Activated naive CD8-positive, alpha-beta T cell treated with anti-CD3 and anti-CD28 coated beads for 36 hours (primary cell): ENCODE measurements at places on chromosomes 2 and 18. TPM values are rescaled to one million over a fixed set of nuclear protein-coding genes. Genes with fewer than 3 reads are reported as not detected.

The TNS1 gene
- 1.4 TPM for total RNA-seq

The SERPINB10 gene
- total RNA-seq, result not detected

The HAAO gene
- 0.33 TPM for total RNA-seq

The PDCD1 gene
- 24.3 TPM for total RNA-seq

The GKN1 gene
- not detected for total RNA-seq

The SLC23A3 gene
- 0.92 TPM for total RNA-seq

The USP34 gene
- total RNA-seq, result 59.4 TPM

The CNGA3 gene
- not detected for total RNA-seq

The FAM124B gene
- 0.52 TPM for total RNA-seq

The AP1S3 gene
- total RNA-seq, result 10.5 TPM

DNA sequence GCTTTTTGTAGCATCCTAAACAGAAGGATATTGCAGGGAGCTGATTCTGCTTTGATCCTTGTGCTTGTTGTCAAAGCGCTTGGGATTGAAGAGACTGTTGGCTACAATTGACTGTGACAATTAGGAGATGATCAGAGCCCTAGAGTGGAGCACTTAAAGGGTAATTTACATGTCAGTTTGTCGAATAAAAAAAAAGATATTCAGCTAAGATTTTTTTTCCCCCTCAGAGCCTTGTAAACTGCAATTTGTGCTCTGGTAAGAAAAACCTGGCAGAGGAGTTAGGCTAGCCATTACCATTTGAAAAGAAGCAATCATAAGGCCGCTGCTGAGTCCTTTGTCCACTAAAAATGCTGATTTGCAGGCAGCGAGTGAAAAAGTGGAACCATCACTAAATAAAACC is 47.8 kb upstream of the ZEB2 start:
- peaks cover 8% of the 10 kb centered on the region for H3K4me1 ChIP-seq
- H3K27ac ChIP-seq, result no peak overlapping the region
- no peak for DNase-seq
- H3K36me3 ChIP-seq, result no peaks in the 10 kb centered on the region
- H3K27me3 ChIP-seq, result peaks cover 3% of the 10 kb centered on the region

DNA sequence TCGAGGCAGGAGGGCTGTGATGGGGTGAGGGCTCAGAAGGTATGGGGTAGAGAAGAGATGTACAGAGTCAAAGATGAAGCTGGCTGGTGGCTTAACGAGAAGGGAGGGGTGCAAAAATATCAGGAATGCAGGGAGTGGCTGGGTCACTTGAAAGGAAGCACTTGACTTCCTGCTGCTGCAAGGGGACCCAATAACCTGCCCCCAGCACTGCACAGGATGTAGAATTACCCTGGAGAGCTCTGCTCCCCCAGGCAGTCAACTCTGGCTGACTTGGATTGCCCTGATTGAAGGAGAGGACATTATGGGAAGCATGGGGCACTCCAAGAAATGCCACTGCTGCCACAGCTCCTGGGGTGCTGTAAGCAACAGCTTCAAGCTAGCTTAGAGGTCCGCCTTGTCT is 41.8 kb downstream of the CFAP221 start:
- H3K4me3 ChIP-seq, result no peak overlapping the region
- H3K27ac ChIP-seq, result no peak overlapping the region
- peaks cover 3% of the 10 kb centered on the region for H3K27me3 ChIP-seq
- H3K36me3 ChIP-seq, result no peaks in the 10 kb centered on the region
- no peak for DNase-seq
- no peaks in the 10 kb centered on the region for H3K4me1 ChIP-seq

GRCh38 chr2:80380736-80381135 is 76.2 kb upstream of the LRRTM1 start:
- DNase-seq, result no peak
- H3K4me3 ChIP-seq, result no peak overlapping the region
- no peaks in the 10 kb centered on the region for H3K36me3 ChIP-seq
- no peaks in the 10 kb centered on the region for H3K4me1 ChIP-seq
- H3K27me3 ChIP-seq, result no peaks in the 10 kb centered on the region

- H3K4me3 ChIP-seq, result no peak overlapping the region
- peak; percentile 36 for DNase-seq
- peaks cover 6% of the 10 kb centered on the region for H3K36me3 ChIP-seq
- peaks cover 21% of the 10 kb centered on the region for H3K27me3 ChIP-seq
Measured at GRCh38 chr2:207772081-207772843, 2.6 kb upstream of the FZD5 start.

DNA sequence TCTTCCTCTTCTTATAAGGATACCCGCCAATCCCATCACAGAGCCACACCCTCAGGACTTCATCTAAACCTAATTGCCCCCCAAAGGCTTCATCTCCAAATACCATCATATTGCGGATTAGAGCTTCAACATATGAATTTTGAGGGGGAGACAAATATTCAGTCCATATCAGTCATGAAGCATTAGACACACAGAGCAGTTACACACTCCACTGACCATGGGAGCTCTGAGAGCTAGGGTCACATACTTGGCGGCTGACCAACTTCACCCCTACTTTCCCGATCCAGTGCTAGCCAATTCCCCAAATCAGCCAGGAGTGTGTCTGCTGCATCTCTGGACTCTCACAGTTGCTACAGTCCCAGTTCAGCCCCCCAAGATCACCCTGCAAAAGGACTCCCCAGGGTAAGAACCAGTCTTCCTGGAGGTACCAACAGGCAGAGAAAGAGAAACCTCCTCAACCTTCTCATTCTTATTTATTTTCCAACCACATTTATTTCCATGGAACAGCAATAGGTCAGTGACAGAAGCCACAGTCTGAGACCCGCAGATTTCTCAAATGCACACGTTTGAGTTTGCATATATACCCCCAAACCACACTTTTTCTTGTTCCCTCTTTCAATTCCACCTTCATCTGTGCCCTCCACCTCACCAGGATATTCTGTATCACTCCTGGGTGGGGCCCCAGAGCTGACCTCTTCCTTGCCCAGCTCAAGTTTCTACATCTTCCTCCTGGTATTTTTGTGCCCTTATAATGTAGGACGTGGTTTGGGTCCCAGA is 33.3 kb downstream of the SPP2 start:
- no peaks in the 10 kb centered on the region for H3K27me3 ChIP-seq
- H3K4me3 ChIP-seq, result no peak overlapping the region
- H3K27ac ChIP-seq, result no peak overlapping the region
- H3K36me3 ChIP-seq, result peaks cover 4% of the 10 kb centered on the region
- no peak for DNase-seq

GRCh38 chr2:96809951-96810782 is 5.9 kb upstream of the CNNM3 start:
- H3K4me1 ChIP-seq, result peaks cover 11% of the 10 kb centered on the region
- peaks cover 1% of the 10 kb centered on the region for H3K36me3 ChIP-seq
- H3K27ac ChIP-seq, result no peak overlapping the region
- H3K27me3 ChIP-seq, result no peaks in the 10 kb centered on the region
- no peak overlapping the region for H3K4me3 ChIP-seq

DNA sequence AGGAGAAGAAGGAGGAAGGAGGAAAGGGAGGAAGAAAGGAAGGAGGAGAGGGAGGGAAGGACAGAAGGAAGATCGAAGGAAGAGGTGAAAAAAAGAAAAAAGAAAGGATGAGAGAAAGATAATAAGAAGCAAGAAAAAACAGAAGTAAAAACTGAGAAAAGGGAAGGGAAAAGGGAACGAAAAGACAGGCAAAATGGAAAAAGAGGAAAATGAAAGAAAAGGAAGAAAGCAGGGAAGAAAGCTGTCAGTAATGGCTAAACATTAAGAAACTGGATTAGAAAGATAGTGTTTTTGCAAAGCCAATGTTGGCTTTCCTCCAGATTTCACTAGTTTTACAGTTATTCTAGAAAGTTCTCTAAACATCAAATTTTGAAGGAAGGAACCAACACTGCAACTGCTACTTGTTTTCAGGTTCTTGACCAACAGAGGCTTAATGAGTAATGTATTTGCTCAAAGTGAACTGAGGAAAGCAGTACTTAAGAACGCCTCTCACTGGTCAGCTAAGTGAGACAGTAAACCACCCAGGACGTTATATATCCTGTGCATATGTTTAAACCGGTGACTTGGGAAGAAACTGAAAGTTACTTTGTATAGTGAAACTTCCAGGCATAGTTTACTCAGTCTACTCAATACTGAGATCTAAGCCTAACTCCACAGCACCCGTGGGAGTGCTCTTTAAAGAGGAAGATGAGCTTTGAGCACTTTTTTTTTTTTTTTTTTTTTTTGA is 286.2 kb upstream of the TRIB2 start:
- no peak for DNase-seq
- H3K4me1 ChIP-seq, result peaks cover 10% of the 10 kb centered on the region
- no peak overlapping the region for H3K4me3 ChIP-seq
- no peak overlapping the region for H3K27ac ChIP-seq

GRCh38 chr2:27796791-27797765 is 25.6 kb downstream of the MRPL33 start:
- H3K4me3 ChIP-seq, result no peak overlapping the region
- H3K36me3 ChIP-seq, result peaks cover 1% of the 10 kb centered on the region

GRCh38 chr2:105406221-105406620 is 7.4 kb upstream of the FHL2 start:
- no peak overlapping the region for H3K27ac ChIP-seq
- no peak for DNase-seq
- no peaks in the 10 kb centered on the region for H3K36me3 ChIP-seq
- H3K4me3 ChIP-seq, result no peak overlapping the region
- no peaks in the 10 kb centered on the region for H3K4me1 ChIP-seq

- no peak overlapping the region for H3K27ac ChIP-seq
- H3K27me3 ChIP-seq, result peaks cover 2% of the 10 kb centered on the region
- no peaks in the 10 kb centered on the region for H3K36me3 ChIP-seq
- H3K4me3 ChIP-seq, result no peak overlapping the region
- H3K4me1 ChIP-seq, result peaks cover 7% of the 10 kb centered on the region
Measured at GRCh38 chr18:45014047-45014501, 333.4 kb downstream of the SETBP1 start.

- peaks cover 4% of the 10 kb centered on the region for H3K36me3 ChIP-seq
- H3K27me3 ChIP-seq, result no peaks in the 10 kb centered on the region
- DNase-seq, result no peak
- H3K4me3 ChIP-seq, result no peak overlapping the region
- no peak overlapping the region for H3K27ac ChIP-seq
- H3K4me1 ChIP-seq, result peaks cover 16% of the 10 kb centered on the region
Measured at GRCh38 chr18:58558471-58558870, 70.4 kb downstream of the ALPK2 start.

- H3K4me1 ChIP-seq, result no peaks in the 10 kb centered on the region
- no peak for DNase-seq
- no peak overlapping the region for H3K4me3 ChIP-seq
Measured at GRCh38 chr2:20398956-20399567, 47.8 kb upstream of the RHOB start.

- H3K36me3 ChIP-seq, result no peaks in the 10 kb centered on the region
- H3K27ac ChIP-seq, result no peak overlapping the region
- no peaks in the 10 kb centered on the region for H3K4me1 ChIP-seq
- H3K4me3 ChIP-seq, result no peak overlapping the region
Measured at GRCh38 chr2:6676776-6677175, 188.9 kb downstream of the CMPK2 start.

GRCh38 chr2:135783439-135783838 is 41.8 kb downstream of the UBXN4 start:
- H3K4me3 ChIP-seq, result no peak overlapping the region
- DNase-seq, result no peak
- H3K27me3 ChIP-seq, result no peaks in the 10 kb centered on the region
- H3K4me1 ChIP-seq, result peaks cover 4% of the 10 kb centered on the region
- H3K27ac ChIP-seq, result no peak overlapping the region
- H3K36me3 ChIP-seq, result peaks cover 47% of the 10 kb centered on the region

DNA sequence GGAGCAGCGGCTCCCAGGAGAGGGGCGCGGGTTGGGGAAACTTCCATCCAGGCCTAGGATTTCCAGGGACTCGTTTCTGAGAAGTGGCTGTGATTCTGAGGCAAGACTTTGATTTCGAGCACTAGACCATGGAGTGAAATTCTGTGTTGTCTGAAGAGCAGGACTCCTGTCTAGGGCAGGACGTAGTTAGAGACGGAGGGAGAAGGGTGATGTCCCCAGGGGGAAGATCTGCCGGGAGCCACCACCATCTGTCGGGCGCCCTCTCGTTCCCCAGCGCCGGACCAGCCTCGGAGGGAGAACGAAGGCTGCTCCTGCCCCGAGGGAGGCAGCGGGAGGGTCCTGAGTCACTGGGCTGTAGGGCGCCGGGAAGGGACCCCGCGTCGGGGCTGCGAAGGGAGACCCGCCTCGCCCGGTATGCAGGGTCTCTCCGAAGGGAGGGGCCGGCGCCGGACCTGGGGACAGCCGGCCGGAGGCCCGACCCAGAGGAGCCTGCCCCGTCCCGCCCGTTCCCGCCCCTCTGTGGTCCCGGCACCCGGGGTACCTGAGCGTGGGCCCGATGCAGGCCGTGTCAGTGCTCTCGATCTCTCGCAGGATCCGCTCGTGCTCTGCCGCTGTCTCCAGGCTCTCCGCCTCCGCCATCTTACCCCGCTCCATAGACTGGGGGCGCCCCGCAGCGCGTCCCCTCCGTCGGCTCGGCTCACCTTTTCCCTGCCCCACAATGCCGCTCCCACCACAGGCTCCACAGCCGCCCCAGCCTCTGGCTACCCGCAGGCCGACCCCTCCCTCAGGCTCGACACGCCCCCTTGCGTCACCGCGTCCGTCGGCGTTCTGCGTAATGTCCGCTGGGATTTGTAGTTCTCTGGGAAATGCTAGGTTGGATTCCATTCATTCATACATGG is at the start of gene EXOC6B:
EXOC6B (minus strand) TSS at position 777 of the 899 bp plus-strand sequence.
- H3K4me1 ChIP-seq, result peaks cover 30% of the 10 kb centered on the region
- peaks cover 6% of the 10 kb centered on the region for H3K27me3 ChIP-seq
- peak within 1 kb of the TSS; percentile 56 for H3K27ac ChIP-seq
- peak; percentile 87 for DNase-seq
- H3K4me3 ChIP-seq, result peak within 1 kb of the TSS; percentile 89

GRCh38 chr18:79485788-79486355 is 90.1 kb downstream of the NFATC1 start:
- H3K4me1 ChIP-seq, result no peaks in the 10 kb centered on the region
- H3K27me3 ChIP-seq, result no peaks in the 10 kb centered on the region
- no peak overlapping the region for H3K27ac ChIP-seq
- H3K36me3 ChIP-seq, result peaks cover 6% of the 10 kb centered on the region

DNA sequence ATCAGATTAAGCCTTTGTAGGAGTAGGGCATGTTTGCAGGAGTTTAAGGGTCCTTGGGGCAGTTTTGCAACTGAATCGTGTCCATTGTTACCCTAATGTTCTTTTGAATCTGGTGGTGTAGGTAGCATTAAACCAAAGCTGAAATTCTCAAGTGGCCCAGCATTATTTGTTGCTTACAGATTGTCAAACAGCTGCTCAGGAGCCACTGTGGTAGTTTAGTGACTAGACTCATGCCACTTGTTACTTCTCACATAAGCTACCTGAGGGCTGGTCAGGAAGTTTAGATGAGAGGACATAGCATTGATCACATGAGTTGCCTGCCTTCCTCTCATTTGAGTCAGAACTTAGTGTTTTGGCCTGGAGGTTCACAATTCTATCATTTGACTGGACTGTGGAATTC is 157.6 kb downstream of the HAUS1 start:
- H3K27me3 ChIP-seq, result no peaks in the 10 kb centered on the region
- no peak overlapping the region for H3K27ac ChIP-seq
- DNase-seq, result no peak
- H3K4me3 ChIP-seq, result no peak overlapping the region

- H3K4me1 ChIP-seq, result no peaks in the 10 kb centered on the region
- no peaks in the 10 kb centered on the region for H3K36me3 ChIP-seq
- no peak overlapping the region for H3K27ac ChIP-seq
- no peak overlapping the region for H3K4me3 ChIP-seq
Measured at GRCh38 chr18:30106356-30106755, 936.2 kb downstream of the DSC3 start.

- no peak for DNase-seq
- H3K27ac ChIP-seq, result no peak overlapping the region
- peaks cover 4% of the 10 kb centered on the region for H3K27me3 ChIP-seq
- no peak overlapping the region for H3K4me3 ChIP-seq
Measured at GRCh38 chr2:166057370-166058164, 70.3 kb downstream of the SCN1A start.
